Spleen (tissue), 13 donors: ENCODE measurements at places on chromosomes 1 and 21. TPM values are rescaled to one million over a fixed set of nuclear protein-coding genes. Genes with fewer than 3 reads are reported as not detected.

DNA sequence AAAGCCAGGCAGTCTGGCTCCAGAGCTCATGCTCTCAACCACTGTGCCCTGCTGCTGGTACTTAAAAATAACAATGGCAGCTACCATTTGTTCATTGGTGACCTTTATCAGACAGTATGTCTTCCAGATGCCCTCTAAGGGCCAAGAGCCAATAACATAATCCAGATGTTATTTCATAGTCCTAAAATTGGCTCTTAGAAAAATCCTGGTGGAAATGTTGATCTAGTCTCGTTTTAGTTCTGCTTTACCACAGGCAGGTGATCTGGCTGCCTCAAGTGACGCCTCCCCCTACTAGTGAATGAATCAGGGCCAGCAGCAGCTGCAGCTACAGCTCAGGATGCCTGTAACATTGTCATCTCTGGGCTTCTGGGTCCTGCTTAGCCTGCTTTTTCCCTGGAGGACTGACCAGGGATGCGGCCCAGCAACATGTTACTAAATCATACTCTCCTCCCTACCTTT is 12.6 kb upstream of the HMGN2 start:
- H3K4me1 ChIP-seq = no peaks in the 10 kb centered on the region
- H3K36me3 ChIP-seq = no peaks in the 10 kb centered on the region
- no peak overlapping the region for H3K27ac ChIP-seq
- H3K27me3 ChIP-seq = no peaks in the 10 kb centered on the region
- DNase-seq = no peak

DNA sequence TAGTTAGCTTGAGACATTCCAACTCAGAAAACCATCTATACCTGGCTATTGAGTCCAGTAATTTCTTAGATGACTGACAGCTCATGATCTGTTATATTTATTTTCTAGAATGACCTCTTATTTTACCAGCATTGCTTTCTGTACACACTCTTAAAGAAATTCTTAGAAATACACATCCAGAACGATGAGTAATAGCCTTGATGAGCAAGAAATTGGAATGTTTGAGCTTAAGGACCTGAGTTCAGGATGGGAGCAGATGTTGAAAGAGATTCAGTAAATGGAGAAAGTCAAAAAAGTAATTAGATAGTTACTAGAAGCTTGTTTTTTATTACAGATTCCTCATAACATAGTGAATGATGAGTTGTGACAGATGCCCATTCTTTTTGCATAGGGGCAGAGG is 11.7 kb downstream of the PYHIN1 start:
- DNase-seq = no peak
- no peak overlapping the region for H3K27ac ChIP-seq
- H3K27me3 ChIP-seq = no peaks in the 10 kb centered on the region
- H3K4me3 ChIP-seq = no peak overlapping the region
- no peaks in the 10 kb centered on the region for H3K36me3 ChIP-seq

GRCh38 chr1:176774224-176774623 is 311.2 kb downstream of the PAPPA2 start:
- H3K36me3 ChIP-seq = no peaks in the 10 kb centered on the region
- no peaks in the 10 kb centered on the region for H3K27me3 ChIP-seq
- DNase-seq = no peak
- H3K4me3 ChIP-seq = no peak overlapping the region
- H3K27ac ChIP-seq = no peak overlapping the region
- H3K4me1 ChIP-seq = no peaks in the 10 kb centered on the region

DNA sequence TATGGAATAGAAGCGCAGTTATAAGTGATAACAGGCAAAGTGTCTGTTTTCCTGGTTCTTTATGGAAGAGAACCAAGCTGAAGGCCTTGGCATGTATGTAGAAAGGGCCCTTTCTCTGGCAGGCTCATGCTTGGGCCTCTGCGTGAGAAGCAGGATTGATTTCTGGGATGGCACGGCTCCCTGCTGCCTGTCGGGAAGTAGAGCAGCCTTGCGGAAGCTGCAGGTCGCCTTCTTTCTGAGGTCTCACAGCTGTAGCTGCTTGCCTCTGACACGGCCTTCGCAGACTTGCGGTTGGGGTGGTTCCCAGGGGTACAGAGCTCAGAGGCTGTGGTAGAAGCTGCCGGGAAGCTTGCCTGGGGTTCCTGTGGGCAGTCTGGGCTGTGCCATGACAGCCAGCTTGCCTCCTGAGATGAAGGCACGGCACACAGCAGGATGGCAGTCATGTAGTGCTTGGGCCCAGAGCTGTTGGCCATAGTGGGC is 39.4 kb downstream of the TRAPPC10 start:
- no peaks in the 10 kb centered on the region for H3K27me3 ChIP-seq
- peak; percentile 86 for DNase-seq
- peaks cover 99% of the 10 kb centered on the region for H3K36me3 ChIP-seq
- H3K4me3 ChIP-seq = no peak overlapping the region
- H3K27ac ChIP-seq = peak overlapping the region; percentile 83
- peaks cover 24% of the 10 kb centered on the region for H3K4me1 ChIP-seq

- H3K4me3 ChIP-seq = no peak overlapping the region
- no peaks in the 10 kb centered on the region for H3K4me1 ChIP-seq
- H3K36me3 ChIP-seq = no peaks in the 10 kb centered on the region
- no peak overlapping the region for H3K27ac ChIP-seq
- no peaks in the 10 kb centered on the region for H3K27me3 ChIP-seq
These were observed 107.9 kb upstream of the ZP4 start for GRCh38 chr1:237998581-237998980.

- no peak for DNase-seq
- H3K36me3 ChIP-seq = no peaks in the 10 kb centered on the region
- no peaks in the 10 kb centered on the region for H3K27me3 ChIP-seq
- peak overlapping the region; percentile 65 for H3K4me3 ChIP-seq
- peak overlapping the region; percentile 97 for H3K27ac ChIP-seq
- H3K4me1 ChIP-seq = peaks cover 42% of the 10 kb centered on the region
These were observed 33.3 kb downstream of the DNTTIP2 start for GRCh38 chr1:93845538-93846205.

DNA sequence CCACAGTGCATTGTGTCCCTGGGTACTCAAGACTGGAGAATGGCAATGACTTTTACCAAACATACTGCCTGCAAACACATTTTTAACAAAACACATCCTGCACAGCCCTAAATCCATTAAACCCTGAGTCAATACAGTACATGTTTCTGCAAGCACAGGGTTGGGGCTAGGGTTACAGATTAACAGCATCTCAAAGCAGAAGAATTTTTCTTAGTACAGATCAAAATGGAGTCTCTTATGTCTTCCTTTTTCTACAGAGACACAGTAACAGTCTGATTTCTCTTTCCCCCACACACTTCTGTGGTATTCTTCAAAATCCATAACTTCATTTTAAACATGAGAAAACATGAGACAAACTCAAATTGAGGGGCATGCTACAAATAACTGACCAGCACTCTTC is 13.9 kb downstream of the BMP8A start:
- peaks cover 14% of the 10 kb centered on the region for H3K4me1 ChIP-seq
- H3K36me3 ChIP-seq = no peaks in the 10 kb centered on the region
- DNase-seq = no peak
- no peaks in the 10 kb centered on the region for H3K27me3 ChIP-seq

DNA sequence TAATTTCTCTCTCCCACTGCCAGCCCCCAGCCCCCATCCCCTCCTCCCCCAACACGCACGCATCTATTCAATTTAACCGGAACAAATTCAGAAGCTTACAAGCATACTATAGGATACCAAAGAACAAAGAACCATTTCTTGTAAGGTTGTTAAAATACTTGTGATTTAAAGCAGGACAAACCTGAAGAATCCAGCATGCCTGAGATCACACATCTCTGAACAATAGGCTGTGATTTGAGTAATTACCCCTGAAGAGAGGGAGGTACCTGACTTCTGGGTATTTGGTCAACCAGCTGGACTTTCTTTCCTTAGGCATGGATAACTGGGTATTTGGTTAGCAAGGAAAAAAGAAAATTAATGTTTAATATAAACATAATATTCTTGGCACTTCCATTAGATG is 105.1 kb downstream of the NMNAT2 start:
- no peaks in the 10 kb centered on the region for H3K36me3 ChIP-seq
- H3K27me3 ChIP-seq = no peaks in the 10 kb centered on the region
- H3K4me3 ChIP-seq = no peak overlapping the region
- H3K27ac ChIP-seq = no peak overlapping the region

GRCh38 chr1:116654351-116654750 is 13.2 kb downstream of the IGSF3 start:
- H3K4me1 ChIP-seq = no peaks in the 10 kb centered on the region
- no peaks in the 10 kb centered on the region for H3K27me3 ChIP-seq
- H3K4me3 ChIP-seq = no peak overlapping the region
- no peak overlapping the region for H3K27ac ChIP-seq

DNA sequence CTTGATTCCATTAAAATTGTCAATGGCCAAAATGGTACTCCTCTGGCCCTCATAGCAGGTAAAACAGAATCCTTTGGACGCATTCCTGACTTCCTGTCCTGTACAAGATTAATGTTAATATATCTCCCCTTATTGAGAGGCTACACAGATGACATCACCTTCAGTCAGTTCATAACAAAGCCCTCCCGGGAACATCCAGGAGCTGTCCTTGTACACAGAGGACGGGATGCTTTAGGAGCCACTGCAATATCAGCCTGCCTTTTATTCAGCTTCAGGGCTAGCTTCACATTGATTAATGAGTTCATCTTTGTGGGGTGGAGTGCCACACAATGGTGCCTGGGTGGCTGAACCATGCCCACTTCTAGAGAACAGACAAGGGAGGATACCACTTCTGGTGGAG is 235.1 kb downstream of the NRIP1 start:
- no peak for DNase-seq
- H3K27ac ChIP-seq = no peak overlapping the region
- no peak overlapping the region for H3K4me3 ChIP-seq
- no peaks in the 10 kb centered on the region for H3K36me3 ChIP-seq
- H3K27me3 ChIP-seq = no peaks in the 10 kb centered on the region

GRCh38 chr1:221897321-221897721 is 155.4 kb upstream of the DUSP10 start:
- no peaks in the 10 kb centered on the region for H3K27me3 ChIP-seq
- no peak overlapping the region for H3K27ac ChIP-seq
- no peak for DNase-seq
- no peaks in the 10 kb centered on the region for H3K36me3 ChIP-seq

GRCh38 chr1:223706077-223706973 is 6.0 kb upstream of the CAPN2 start:
- no peaks in the 10 kb centered on the region for H3K27me3 ChIP-seq
- no peak overlapping the region for H3K4me3 ChIP-seq
- no peak for DNase-seq
- peak overlapping the region; percentile 28 for H3K27ac ChIP-seq
- peaks cover 4% of the 10 kb centered on the region for H3K4me1 ChIP-seq

- H3K27me3 ChIP-seq = no peaks in the 10 kb centered on the region
- no peak overlapping the region for H3K4me3 ChIP-seq
- H3K4me1 ChIP-seq = no peaks in the 10 kb centered on the region
- H3K36me3 ChIP-seq = no peaks in the 10 kb centered on the region
- no peak overlapping the region for H3K27ac ChIP-seq
- DNase-seq = no peak
These were observed 167.2 kb downstream of the FMN2 start for GRCh38 chr1:240258910-240259309.

DNA sequence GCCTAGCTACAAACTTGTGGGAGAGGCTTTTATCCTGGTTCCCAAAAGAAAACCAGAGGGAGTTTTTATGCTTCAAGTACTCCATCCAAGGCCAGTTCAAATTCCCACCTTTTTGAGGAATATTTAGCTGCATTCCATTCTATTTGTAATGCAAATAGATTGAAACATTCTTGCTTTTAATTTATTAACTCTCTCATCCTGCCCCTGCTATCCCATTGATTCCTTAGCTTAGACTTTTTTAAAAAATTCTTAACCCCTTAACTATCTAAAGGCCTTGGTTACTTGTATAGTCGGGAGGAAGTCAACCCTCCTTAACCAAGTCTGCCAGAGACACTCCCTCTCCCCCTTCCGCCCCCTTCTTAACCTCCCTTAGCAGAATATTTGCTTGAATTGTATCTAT is 2.5 kb upstream of the MOV10 start:
- no peak for DNase-seq
- no peaks in the 10 kb centered on the region for H3K27me3 ChIP-seq
- no peak overlapping the region for H3K27ac ChIP-seq
- H3K4me1 ChIP-seq = peaks cover 27% of the 10 kb centered on the region

DNA sequence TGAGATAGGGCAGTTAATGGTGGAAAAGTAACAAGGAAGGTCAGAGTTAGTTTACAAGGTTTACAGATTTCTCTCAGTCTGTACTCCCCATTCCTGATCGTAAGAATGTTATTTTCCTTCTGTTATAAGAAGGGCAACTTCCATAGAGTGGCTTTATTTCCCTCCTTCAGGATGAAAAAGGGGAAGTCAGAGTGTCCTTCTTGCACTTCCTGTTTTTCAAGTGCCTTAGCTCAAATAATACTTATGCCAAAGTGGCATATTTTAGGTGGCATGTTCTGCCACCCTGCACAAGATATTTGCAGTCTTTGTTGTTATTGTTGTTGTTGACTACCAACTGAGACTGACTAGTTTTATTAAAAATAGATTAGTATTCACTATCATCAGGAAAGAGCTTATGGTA is 730.7 kb upstream of the ADGRL4 start:
- no peak overlapping the region for H3K27ac ChIP-seq
- no peaks in the 10 kb centered on the region for H3K27me3 ChIP-seq
- no peaks in the 10 kb centered on the region for H3K4me1 ChIP-seq
- no peak overlapping the region for H3K4me3 ChIP-seq

- H3K4me3 ChIP-seq = no peak overlapping the region
- H3K36me3 ChIP-seq = no peaks in the 10 kb centered on the region
- DNase-seq = peak; percentile 77
- H3K4me1 ChIP-seq = peaks cover 10% of the 10 kb centered on the region
- H3K27me3 ChIP-seq = peaks cover 17% of the 10 kb centered on the region
- peak overlapping the region; percentile 74 for H3K27ac ChIP-seq
These were observed 41.4 kb upstream of the COL6A2 start for GRCh38 chr21:46056450-46056903.

GRCh38 chr1:34292472-34292871 is 115.8 kb downstream of the C1orf94 start:
- no peak overlapping the region for H3K4me3 ChIP-seq
- no peaks in the 10 kb centered on the region for H3K27me3 ChIP-seq
- H3K4me1 ChIP-seq = no peaks in the 10 kb centered on the region
- no peak for DNase-seq
- H3K27ac ChIP-seq = no peak overlapping the region

DNA sequence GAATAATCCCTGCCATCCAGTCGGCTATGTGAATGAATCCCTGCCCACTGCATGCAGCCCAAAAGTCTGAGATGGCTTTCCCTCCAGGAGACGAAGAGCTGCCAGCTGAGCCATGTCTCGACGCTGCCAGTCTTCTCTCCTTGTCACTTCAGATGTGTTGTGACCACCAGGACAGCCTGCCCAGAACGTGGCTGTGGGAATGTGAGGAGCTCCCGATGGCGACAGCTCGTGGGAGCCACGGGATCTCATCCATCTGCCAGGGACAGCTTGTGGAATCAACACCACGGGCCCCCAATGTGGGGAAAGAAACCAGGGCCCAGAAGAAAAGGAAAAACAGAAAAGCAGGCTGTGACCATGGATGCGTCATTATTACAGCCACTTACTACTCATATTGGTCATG is 67.2 kb downstream of the NFASC start:
- H3K4me3 ChIP-seq = no peak overlapping the region
- H3K4me1 ChIP-seq = peaks cover 6% of the 10 kb centered on the region
- H3K27ac ChIP-seq = no peak overlapping the region
- no peaks in the 10 kb centered on the region for H3K36me3 ChIP-seq

CFAP126 gene
- not detected for polyA plus RNA-seq

TSPAN2 gene
- polyA plus RNA-seq = 1.6 TPM

PPM1J gene
- polyA plus RNA-seq = 1.5 TPM

NGF gene
- polyA plus RNA-seq = 2.9 TPM

SLC16A4 gene
- 1.5 TPM for polyA plus RNA-seq

SEC22B gene
- polyA plus RNA-seq = 13.1 TPM

BSND gene
- 0.03 TPM for polyA plus RNA-seq

CFHR5 gene
- polyA plus RNA-seq = not detected

USH2A gene
- not detected for polyA plus RNA-seq
